Activated CD4-positive, CD25-positive, alpha-beta regulatory T cell treated with anti-CD3 and anti-CD28 coated beads, Interleukin-2, amount 50 U/mL, for 72 hours (primary cell): ENCODE measurements at places on chromosomes 1 and 21.

- no peak for DNase-seq
These were observed 71.0 kb downstream of the AJAP1 start for GRCh38 chr1:4725416-4725815.

- no peak for DNase-seq
These were observed 132.4 kb upstream of the TMEM51 start for GRCh38 chr1:15020943-15021745.

DNA sequence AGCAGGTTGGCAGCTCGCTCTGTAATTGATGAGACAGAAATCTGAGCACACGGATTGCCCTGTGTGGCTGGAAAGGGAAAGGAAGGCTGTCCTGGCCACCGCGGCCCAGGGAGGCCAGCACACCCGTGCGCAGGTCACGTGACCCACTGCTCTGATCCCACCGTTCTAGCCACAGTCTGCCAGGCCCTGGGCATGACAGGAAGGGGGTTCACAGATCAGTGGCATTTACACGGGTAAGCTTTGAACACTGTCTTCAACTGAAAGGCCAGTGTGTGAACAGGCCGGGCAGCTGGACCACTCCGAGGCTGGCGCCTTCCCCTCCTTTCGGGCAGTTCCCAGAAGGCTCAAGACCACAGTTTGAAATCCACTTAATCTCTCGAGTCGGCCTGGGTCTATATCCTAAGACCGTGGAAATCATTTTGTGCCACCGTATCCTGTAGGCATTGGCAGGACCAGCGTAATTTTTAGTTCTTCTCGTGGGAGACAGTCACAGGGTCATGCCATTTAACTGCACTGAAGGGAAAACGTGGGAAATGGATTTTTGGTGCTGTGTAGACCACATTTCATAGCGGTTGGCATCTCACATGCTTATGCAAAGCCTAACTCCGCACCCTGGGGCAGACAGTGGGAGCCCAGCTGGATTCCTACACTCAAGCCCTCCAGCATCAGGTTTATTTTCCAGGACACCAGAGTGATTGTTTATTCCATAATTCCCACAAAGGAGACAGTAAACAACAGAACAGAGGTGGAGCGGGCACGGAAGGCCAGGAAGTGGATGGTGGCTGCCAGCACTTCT, 3.1 kb upstream of the ADARB1 start:
- no peak for DNase-seq

DNA sequence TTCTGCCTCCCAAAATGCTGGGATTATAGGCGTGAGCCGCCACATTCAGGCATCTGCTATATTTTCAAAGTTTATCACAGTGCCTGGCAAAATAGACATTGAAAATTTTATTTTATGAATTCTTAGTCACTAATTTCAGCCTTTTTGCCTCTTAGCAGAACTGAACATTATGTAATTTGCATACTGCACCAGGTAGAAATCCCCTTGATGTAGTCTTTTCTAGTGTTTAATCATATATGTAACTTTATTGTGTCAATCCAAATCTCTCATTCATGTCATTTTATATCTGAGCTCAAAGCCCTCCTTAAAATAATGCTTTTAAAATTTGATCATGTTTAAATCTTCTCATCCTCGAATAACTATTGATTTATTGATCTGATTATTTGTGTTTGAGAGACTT, 19.2 kb downstream of the WDTC1 start:
- no peak for DNase-seq

- no peak for DNase-seq
These were observed 66.6 kb downstream of the BACE2 start for GRCh38 chr21:41234569-41234968.

DNA sequence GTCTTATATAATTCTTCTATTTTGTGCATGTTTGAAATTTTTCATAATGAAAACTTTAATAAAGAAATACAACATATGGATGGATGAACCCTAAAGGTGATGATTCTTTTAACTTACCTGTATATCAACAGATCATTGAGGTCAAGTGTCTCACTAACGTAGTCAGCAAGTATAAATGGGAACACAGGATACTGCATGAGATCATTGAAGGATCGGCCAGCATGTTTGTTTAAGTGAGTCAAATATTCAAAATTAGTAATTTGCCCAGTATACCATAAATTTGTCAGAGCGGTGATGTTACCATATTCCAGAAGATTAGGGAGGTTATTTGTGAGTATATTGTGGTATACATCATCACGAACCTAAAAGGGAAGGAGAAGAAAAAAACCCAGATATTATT, 71.0 kb upstream of the GNG4 start:
- no peak for DNase-seq

DNA sequence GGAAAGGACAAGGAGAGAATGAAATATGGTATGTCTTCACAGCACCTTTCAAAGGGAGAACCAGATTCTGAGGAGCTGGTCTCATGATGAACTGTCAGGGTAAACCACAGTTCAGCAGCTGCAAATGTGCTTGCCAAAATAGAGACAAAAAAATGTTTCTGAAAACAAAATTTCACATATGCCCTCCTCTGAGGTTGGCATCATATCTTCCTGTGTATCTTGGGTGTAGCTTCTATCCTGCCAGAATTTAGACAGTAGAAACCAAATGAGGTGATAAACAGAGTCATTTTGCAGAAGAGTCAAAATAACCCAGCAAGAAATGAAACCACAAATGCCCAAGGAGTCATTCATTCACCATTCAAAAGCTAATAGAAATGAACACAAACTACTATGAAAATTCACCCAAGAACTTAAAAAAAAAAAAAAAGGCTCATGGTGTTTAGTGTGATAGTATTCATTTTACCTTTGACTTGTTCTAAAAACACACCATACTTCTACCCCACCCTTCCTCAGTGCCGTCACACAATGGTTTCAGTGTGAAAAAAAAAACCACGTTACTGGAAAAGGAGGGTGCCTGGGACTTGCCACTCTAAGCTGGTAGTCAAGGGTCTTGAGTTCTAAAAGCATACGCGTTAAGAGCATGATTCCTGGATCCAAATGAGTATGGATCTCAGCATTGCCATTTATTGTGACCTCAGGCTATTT, 18.5 kb downstream of the SELL start:
- no peak for DNase-seq

DNA sequence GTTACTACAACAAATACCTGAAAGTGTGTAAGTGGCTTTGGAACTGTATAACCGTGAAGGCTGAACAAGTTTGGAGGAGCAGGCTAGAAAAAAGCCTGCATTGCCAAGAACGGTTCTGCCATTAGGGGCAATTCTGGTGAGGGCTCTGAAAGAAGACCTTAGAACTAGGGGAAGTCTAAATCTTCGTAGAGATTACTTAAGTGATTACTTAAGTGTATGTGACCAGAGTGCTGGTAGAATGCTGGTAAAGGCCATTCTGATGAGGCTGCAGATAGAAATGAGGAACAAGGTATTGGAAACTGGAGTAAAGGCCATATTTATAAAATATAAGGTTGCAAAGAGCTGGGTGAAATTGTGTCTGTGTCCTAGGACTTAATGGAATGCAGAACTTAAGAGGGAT, 158.0 kb downstream of the CLIC6 start:
- no peak for DNase-seq
